ENCODE measurements at places on chromosomes 1 and 21. TPM values are rescaled to one million over a fixed set of nuclear protein-coding genes. Genes with fewer than 3 reads are reported as not detected.

Gene CD53
- total RNA-seq, result not detected

Gene MIA3
- total RNA-seq, result 32.7 TPM

GRCh38 chr1:83998498-83999315, at the start of gene TTLL7:
TTLL7 (minus strand) TSS chr1:83999132; CDS start chr1:83952211, 46,921 bp downstream.
- peak; percentile 73 for DNase-seq

- no peak for DNase-seq
Observed at GRCh38 chr1:10736634-10737586, 59.5 kb downstream of the CASZ1 start.

DNA sequence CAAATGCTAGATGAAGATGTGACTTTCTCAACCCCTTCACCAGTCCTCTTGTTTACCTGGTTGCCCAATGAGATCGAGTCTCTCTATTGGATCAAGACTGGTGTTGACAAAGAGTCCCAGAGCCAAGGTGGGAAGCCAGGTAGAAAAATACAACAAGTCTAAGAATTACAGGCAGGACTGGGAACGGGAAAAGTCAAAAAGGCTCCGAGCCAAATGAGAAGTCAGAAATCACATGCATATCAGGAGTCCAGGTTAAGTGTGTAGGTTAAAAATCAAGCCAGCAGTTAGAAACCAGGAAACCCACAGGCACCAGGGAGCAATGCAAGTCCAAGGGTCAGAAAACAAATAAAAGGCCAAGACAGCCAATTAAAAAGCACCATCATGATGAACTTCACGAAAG, 27.4 kb upstream of the DUSP23 start:
- no peak for DNase-seq

DNA sequence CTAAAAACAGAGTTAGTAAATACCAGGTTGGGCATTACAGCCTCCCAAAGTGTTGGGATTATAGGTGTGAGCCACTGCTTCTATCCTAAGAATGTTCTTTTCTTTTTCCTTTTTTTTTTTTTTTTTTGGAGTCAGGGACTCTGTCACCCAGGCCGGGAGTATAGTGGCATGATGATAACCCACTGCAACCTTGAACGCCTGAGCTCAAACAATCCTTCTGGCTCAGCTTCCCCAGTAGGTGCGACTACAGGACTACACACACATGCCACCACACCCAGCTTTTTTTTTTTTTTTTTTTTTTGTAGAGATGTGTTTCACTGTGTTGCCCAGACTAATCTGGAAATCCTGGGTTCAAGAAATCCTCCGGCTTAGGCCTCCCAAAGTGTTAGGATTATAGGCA, 5.9 kb downstream of the ZBTB8OS start:
- no peak for DNase-seq

DNA sequence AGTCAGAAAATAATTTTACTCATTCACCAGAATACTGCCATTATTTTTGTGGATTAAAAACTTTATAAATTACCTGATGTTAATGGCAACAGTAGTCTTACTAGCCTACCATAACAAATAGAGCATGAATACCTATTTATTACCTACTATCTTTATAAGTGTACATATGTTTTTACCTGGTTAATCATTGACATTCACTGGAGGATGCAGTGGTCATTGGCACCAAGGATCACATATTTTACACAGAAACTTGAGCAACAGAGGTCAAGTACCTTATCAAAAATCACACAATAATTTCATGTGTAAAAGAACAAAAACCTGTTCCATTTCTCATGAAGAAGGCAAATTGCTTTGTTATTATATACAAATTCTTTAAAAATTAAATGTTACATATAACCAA, 1284.9 kb upstream of the NCAM2 start:
- DNase-seq, result no peak

GRCh38 chr1:76876655-76877395, 9.5 kb downstream of the ST6GALNAC5 start:
- DNase-seq, result no peak

- no peak for DNase-seq
Observed at GRCh38 chr1:3249631-3250501, 180.9 kb downstream of the PRDM16 start.

- DNase-seq, result no peak
Observed at GRCh38 chr1:52917156-52917555, 4.4 kb downstream of the ECHDC2 start.

Gene FCRL4
- not detected for total RNA-seq

DNA sequence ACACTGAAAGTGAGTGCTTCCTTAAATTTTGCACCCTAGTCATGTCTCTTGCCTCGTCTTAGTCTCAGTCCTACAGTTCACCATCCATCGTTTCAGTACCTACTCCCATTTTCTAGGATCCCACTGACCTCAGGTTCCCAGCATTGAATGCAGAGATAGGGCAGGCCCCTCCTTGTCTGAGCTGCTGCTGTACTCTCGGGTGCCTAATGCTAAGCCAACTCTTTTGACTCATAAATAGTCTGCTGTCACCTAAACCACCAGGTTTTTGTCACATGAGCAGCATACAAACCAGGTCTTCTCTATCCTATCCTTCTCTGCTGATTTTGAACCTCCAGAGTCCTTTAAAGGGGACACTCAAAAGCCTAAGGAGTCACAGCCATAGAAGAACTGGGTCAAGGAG, 3.0 kb downstream of the ARHGAP30 start:
- DNase-seq, result no peak

Gene SLC5A3
- total RNA-seq, result 39.7 TPM

Gene NEK2
- 2.4 TPM for total RNA-seq

- no peak for DNase-seq
Observed at GRCh38 chr1:100009458-100009857, 39.7 kb downstream of the SLC35A3 start.

Gene TRIM17
- total RNA-seq, result not detected

DNA sequence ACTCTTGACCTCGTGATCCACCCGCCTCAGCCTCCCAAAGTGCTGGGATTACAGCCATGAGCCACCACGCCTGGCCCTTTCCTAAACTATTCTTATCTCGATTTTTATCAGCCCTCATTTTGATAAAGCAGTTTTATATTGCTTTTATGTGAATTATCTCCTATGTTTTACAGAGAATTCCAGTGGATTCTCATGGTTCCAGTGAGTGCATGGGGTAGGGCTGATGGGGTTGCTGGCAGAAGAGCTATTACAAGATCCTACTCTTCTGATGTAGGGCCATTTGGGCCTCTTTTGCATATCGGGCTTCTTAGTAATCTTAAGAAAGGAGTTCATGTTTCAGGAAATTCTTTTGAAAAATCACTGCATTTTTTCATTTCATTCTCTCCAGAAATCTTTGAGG, 187.6 kb downstream of the PBX1 start:
- no peak for DNase-seq

Gene GBP4
- 2.4 TPM for total RNA-seq

- no peak for DNase-seq
Observed at GRCh38 chr1:155062702-155063411, 683 bp upstream of the EFNA4 start.

DNA sequence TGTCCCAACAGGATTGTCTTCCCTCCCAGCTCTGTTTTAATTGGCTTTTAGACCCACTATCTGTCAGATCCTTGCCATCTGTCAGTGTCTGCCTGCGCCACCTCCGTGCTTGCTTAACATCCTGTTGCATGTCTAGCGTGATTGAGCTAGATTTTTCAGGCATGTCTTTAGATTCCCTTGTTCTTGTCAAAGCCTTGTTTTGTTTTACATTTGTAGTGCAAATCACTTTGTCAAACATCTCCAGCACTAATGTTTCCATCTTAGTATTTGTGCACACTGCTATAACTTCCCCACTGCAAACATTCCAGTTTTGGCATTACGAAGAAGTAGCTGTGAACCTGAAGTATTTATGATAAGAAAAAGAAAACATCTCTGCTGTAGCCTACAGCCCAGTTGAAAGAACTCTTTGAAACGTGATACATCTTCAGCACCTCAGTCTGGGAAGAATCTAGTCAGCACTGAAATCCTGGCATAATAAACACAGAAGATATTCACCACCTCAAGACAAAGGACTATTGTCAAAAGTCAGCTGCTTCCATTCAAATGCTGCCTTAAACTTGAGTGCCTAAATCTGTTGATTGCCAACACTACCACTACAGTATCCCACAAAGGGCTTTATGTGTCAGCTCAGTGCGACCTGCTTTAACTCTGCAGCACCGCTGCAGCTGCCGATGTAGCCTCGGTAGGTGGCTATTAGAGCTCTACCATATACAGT, 105.0 kb downstream of the FNBP1L start:
- peak; percentile 82 for DNase-seq

GRCh38 chr21:30164796-30165195, 1.8 kb downstream of the CLDN17 start:
- DNase-seq, result no peak

Gene LRRC71
- under 0.01 TPM for total RNA-seq

DNA sequence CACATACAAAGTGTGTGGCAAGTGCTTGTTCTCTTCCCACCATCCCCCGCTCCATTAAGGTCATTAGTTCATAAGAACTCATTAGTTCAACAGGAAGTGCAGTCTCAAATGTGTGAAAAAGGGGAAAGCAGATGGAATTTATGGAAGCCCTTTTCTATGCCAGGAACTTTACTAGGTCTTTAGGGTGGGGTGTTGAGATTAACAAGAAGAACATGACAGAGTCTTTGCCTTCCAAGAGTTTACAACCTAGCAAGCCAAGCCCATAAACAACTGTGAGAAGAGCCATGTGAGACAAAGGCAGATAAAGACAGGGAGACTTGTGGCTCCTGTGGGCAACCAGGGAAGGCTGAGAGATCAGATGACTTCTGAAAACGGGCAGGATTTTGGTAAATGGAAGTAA, 21.4 kb downstream of the PLEKHA6 start:
- no peak for DNase-seq

GRCh38 chr1:109807822-109808680, 44.3 kb upstream of the EPS8L3 start:
- DNase-seq, result no peak

- DNase-seq, result no peak
Observed at GRCh38 chr1:236394879-236395229, 768 bp downstream of the EDARADD start.

Gene OR10Z1
- not detected for total RNA-seq

All from lung microvascular endothelial cell (primary cell).